Hematopoietic multipotent progenitor cell treated with erythropoietin and hydrocortisone succinate and interleukin-3 and kit ligand, for 8 days (in vitro differentiated cells): ENCODE measurements at places on chromosomes 7 and 10.

DNA sequence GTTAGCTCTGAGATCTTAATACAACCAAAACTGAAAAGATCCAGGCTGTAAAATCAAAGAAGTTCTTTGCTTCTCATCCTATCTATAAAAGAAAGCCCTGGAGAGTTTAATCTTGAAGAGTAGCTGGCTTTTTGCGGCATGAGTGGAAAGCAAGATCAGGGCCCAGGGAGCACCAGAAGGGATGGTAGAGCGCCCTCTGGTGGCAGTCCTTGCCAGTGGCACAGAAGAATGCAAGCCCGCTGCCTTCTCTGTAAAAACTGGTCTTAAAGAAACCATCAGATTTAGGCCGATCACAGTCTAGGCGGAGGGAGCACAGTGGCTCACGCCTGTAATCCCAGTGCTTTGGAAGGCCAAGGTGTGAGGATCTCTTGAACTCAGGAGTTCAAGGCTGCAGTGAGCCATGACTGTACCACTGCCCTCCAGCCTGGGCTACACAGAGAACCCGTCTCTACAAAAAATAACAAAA, 35.6 kb downstream of the CPN1 start:
- peak; percentile 73 for DNase-seq

GRCh38 chr10:97850446-97850845, 803 bp downstream of the GOLGA7B start:
- DNase-seq = no peak

DNA sequence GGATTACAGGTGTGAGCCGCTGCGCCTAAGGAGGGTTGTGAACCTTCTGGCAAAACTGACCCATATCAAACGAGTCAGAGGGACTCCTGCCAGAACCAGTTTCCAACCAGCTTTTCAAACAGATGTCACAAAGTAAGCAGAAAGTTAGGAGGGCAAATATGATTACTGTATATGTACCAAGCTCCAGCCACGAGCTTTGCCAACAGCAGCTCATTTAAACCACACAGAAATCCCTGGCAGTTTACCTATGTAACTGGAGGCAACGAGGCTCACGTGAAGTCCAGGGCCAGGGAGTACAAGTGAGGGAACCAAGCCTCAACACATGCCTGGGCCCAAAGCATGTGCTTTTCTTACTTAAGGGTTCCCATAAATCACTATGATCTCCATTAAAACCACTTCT, 12.5 kb upstream of the DAGLB start:
- no peak for DNase-seq

DNA sequence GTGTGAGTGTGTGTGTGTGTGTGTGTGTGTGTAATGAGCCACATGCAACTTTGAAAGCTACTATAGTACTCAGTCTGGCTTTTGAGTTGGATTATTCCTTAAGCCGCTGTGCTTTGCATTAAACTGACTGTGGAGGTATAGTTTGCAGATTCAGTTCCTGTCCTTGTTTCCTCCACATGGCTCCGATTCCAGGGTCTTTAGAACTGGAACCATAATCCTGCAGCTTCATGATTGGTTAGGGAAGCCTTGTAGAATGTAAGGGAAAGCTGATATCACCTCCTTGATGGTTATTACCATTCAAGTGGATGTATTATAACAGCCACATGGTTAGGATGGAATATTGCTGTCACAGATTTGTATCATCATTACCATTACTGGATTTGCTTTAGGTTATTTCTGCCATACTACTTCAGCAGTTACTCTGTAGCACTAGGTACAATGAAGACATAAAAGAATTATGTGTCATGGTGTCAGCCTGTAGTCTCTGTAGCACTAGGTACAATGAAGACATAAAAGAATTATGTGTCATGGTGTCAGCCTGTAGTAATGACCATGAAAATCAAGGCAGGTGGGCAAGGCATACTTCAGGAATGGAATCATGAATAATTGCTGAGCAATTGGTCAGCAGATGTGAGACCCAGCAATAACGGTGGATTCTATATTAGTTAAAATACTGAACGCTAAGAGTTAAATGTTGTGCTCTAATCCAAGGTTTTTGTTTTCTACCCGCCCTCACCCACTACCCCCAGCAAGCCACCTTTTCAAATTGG, 275.1 kb upstream of the FZD1 start:
- DNase-seq = no peak

DNA sequence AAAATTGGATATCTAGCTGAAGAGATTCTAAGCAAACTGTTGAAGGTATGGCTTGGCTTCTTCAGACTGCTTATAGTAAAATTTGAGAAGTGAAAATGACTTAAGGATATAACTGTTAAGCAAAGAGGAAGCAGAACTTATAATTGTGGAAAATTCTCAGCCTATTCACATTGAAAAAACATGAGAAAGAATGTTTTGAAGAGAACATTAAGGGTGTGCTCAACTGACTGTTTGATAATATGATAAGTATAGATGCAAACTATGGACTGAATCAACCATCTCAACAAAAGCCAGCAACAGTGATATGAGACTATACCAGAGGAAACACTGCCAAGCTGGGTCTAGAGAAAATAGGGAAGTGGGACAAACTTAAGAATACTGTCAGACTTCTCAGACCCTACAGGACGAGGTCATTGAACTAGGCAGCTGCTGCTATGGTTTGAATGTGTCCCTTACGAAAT, 133.1 kb upstream of the PPP1R3A start:
- no peak for DNase-seq

DNA sequence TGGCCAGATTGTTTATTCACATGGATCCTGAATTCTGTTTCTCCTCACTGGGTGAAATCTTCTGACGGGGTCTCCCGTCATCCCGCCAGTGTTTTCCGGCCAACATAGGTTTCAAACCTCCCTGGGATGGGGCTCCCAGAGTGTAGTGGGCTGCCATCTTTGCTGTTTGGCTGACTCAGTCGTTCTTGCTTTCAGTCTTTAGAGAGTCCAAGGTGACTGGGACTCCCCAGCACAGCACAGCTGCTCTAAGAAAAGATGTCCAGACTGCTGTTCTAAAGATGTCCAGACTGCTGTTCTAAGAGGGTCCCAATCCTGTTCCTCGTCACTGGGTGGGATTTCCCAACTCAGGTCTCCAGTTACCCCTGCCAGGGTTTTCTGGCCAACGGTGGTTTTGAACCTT, 801.9 kb upstream of the IGFBP3 start:
- no peak for DNase-seq

- no peak for DNase-seq
These were observed 49.3 kb downstream of the CALML3 start for GRCh38 chr10:5573968-5574641.

GRCh38 chr10:65416094-65416493, 1509.7 kb upstream of the LRRTM3 start:
- no peak for DNase-seq

- peak; percentile 11 for DNase-seq
These were observed 12.3 kb downstream of the CNPY1 start for GRCh38 chr7:155533827-155534690.

- DNase-seq = no peak
These were observed 149.1 kb downstream of the KIAA1217 start for GRCh38 chr10:24358022-24358421.

GRCh38 chr7:88449410-88449809, 142.7 kb upstream of the STEAP4 start:
- no peak for DNase-seq

DNA sequence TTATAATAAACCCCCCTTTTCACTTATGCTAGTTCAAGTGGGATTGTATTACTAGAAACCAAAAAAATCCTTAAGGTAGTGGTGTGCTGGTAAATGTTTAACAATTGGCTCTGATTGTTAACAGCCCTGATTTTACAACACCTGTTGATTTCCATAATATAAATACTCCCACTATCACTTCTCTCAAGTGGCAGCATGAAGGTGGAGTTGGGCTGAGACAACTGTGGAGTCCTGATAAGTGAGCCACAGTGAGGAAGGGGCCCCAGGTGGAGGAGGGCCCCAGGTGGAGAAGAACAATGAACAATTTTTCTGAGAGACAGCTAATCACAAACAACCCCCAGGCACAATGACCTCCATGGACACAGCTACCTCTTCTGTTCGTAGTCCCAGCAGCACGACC, 26.4 kb downstream of the SSMEM1 start:
- no peak for DNase-seq

GRCh38 chr7:120504386-120504785, 231.4 kb downstream of the KCND2 start:
- no peak for DNase-seq

- DNase-seq = no peak
These were observed 32.8 kb upstream of the FAM20C start for GRCh38 chr7:159370-160270.

DNA sequence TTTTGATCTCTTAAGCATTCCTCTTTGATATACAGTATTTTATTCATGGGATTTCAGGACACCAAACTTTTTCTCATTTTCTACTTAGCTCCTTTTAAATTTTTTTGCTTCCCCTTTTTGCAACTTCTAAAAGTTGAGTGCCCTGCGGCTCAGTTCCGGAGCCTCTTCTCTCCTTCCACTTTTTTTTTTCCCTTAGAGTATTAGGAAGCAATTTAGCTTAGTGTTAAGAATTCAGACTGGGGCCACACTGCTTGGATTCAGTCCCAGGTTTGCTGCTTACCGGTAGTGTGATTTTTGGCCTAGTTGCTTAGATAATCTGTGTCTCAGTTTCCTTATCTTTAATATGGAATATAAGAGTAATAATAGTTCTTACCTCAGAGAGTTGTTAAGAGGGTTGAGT, 3.4 kb downstream of the STAM start:
- DNase-seq = no peak
